ENCODE measurements at places on chromosomes 5 and 9.

DNA sequence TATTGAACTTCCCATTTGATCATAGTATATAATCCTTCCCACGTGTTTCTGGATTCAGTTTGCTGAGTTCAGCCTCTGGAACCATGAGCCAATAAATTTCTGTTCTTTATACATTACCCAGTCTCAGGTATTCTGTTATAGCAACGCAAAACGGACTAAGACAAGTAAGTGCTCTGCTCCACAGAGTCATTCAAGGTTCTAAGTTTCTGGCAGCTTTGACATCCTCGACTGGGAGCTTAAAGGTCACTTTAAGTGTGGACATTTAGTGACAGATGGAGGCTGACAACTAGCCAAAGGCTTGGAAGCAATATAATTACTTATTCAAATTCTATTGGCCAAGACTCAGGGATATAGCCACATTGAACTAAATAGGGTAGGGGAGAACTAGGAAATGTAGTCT, 177.7 kb upstream of the RASEF start:
- DNase-seq: no peak

- no peak for DNase-seq
Measured at GRCh38 chr5:78557601-78558000, 91.0 kb downstream of the LHFPL2 start.

DNA sequence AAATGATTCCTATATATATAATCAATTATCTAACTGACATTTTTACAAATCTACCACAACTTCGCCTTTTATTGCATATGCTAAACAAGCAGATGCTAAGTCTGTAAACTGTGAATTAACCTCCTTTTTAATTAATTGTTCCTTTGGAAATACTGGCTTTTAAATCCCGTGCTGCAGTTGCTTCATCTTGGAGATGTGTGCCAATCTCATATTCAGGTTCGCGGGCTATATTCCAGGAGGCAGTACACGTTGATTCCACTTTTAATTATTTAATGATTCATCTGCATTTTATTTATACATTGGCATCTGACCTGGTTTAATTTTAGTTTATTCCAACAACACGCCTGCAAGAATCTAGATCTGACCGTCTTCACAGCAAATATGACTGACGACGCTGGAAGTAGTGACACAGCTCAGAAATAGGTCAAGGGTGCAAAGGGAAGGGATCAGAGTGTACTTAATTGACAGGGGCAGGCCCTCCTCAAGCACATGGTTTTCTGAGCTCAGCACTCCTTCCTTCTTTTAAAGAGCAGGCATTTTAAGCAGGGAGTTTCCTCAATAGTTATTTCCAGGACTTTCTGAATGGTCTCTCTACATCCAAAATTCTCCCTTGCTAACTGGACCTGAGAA, 125.2 kb downstream of the GLIS3 start:
- no peak for DNase-seq

- no peak for DNase-seq
Measured at GRCh38 chr5:132222649-132223038, 5.0 kb downstream of the P4HA2 start.

- DNase-seq: no peak
Measured at GRCh38 chr9:127078336-127078735, 44.1 kb downstream of the ANGPTL2 start.

GRCh38 chr9:106307670-106308069, 555.3 kb upstream of the ZNF462 start:
- DNase-seq: no peak

GRCh38 chr5:116154252-116154651, 69.4 kb downstream of the COMMD10 start:
- no peak for DNase-seq

DNA sequence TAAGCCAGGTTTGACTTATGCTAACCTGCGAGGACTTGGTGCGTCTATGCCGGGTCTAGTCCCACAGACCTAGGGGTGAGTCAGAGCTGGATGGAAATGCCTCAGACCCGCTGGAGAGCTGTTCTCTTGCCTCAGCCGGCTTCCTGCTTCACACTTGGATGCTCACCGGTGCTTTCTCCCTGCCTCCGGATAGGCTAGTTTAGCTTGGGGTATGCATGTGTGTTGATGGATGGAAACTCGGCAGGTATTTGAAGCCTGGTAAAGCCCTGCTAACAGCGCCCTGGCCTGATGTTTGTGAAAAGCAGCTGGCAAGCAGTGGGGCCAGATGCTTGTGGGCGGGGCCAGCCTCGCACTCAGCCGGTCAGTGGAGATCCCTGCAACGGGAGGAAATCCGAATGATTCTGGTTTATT, 29.3 kb downstream of the PRRC2B start:
- DNase-seq: no peak

- no peak for DNase-seq
Measured at GRCh38 chr9:36868586-36869282, 165.3 kb downstream of the PAX5 start.

- no peak for DNase-seq
Measured at GRCh38 chr5:149352169-149352568, 5.7 kb upstream of the PCYOX1L start.

- DNase-seq: no peak
Measured at GRCh38 chr9:107779731-107780130, 290.2 kb upstream of the KLF4 start.

DNA sequence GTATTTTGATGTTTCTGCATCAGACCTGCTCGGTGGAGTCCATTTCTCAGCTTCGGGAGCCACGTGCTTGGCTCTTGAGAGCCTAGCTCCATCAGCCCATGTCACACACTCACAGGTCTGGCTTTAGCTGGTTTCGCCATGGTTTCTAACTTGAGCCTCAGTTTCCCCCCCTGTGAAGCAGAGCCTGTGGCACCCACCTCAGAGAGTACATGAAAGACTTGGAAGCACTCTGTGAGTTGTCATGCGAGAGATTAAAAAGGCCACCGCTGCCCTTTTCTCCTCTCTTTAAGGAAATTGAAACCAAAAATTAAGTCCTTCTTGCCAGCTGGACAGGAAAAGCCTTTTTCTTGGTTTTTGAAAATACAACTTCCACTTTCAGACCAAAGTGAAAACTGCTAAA, 8.8 kb downstream of the TENT4A start:
- no peak for DNase-seq

- DNase-seq: no peak
Measured at GRCh38 chr5:73591698-73592501, 26.4 kb downstream of the UTP15 start.
